Trophoblast cell (in vitro differentiated cells and primary cell): ENCODE measurements at places on chromosomes 5 and 9.

DNA sequence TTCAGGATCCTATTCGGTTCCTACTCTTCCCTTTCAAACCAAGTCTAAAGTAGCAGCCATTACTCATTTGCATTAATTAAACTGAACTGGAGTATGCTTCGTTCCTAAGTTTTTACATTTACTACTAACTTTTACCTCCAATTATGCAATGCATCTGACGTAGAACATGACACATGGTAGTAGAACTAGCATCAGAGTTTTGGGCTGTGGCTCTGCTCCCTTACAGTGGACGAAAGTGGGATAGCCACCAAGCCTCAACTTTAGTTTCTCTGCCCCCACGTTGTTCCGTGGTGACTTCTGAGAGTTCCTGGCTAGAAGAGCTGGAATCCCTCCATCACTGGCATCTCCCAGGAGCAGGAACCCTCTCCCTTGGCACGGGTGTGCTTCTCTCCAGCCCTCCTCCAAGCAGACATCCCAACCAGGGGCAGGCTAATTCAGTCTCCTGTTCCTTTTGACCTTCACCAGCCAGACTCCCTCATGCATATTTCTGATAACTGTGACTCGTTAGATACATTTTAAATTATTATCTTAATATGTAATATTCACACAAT lies 2.9 kb downstream of the IFNE start:
- DNase-seq = no peak

DNA sequence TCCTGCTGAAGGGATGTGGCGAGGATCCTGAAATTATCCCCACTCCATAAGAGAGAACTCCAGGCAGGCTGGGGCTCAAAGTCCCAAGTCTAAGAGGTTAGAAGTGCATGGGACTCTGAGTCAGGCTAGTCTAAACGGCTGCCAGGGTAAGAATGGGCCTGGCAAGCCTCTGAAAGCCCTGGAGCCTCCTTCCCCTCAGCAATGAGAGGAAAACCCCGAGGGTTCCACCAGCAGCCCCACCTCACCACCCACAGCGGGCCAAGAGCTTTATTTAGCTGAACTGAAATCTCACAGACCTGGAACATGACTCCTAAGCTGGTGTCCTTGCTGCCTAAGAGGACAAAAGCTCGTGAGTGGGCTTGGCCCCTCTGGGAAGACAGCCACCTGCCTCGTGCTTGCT lies 135.5 kb downstream of the SEC61B start:
- peak; percentile 16 for DNase-seq

- DNase-seq = no peak
These were observed 25.7 kb upstream of the CHD1 start for GRCh38 chr5:98954392-98955028.

DNA sequence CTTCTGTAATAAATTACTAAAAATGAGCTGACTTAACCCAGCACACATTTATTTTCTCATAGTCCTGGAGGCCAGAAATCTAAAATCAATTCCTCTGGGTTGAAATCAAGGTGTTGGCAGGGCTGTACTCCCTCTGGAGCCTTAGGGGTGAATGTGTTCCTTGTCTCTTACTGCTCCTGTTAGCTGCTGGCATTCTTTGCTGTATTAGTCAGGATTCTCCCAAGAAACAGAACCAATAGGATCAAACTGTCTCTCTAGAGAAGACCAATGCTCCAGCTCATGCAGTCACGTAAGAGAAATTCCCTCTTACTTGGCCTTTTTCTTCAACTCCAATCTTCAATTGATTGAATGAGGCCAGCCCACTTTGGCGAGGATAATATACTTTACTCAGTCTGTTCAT lies 15.3 kb upstream of the CD180 start:
- no peak for DNase-seq

DNA sequence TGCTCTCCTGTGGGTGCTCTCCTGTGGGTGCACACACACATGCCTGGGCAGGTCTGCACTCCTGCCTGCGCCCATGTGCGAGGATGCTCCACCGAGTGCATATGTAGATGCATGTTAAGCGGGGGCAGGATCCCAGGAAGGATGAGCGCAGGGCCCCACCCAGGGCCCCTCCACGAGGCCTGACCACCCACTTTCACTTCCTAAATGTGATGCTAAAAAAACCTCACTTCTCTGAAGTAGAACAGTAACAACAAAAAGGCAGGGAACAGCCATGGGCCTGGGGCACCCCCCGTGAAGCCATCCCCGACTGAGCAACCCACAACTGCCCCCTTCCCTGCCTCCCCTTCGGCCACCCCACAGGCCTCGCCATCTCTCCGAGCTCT lies 48.2 kb upstream of the SARDH start:
- no peak for DNase-seq

DNA sequence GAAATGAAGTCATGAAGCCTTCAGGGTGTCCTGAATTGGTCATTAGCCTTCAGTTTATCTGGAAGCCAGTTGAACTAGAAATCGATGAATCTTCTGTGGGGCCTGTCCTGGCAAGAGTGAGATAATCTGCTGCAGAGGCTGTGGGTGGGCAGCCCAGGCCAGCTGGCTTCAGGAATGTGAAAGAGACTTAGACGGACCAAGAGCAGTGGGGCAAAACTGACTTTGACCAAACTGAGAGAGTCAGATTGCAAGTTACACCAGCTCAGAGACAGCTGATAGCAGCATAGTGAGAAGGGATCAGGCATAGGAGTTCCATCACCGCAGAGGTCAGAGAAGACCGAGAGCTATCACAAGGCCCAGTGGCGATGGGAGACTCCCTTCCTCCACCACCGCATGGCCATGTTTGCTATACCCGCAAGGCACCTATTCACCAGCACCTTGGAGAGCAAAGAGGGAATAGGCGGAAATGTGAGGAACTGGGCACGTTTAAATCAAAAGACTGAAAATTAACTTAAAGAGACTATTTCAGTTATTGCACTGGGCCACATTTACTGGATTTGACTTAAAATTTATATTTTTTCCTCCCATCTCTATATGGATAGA lies 50.0 kb upstream of the GLIS3 start:
- no peak for DNase-seq

GRCh38 chr5:90326995-90327394 lies 82.6 kb downstream of the CETN3 start:
- no peak for DNase-seq

GRCh38 chr9:69093471-69094103 lies 58.0 kb downstream of the FXN start:
- DNase-seq = no peak

GRCh38 chr9:15191378-15191777 lies 115.6 kb downstream of the TTC39B start:
- no peak for DNase-seq

- peak; percentile 15 for DNase-seq
These were observed 6.7 kb upstream of the SLIT3 start for GRCh38 chr5:169307646-169308045.

- DNase-seq = no peak
These were observed 8.6 kb downstream of the AGPAT2 start for GRCh38 chr9:136678624-136679023.

- no peak for DNase-seq
These were observed 567.6 kb upstream of the ADAMTS16 start for GRCh38 chr5:4572311-4573100.

DNA sequence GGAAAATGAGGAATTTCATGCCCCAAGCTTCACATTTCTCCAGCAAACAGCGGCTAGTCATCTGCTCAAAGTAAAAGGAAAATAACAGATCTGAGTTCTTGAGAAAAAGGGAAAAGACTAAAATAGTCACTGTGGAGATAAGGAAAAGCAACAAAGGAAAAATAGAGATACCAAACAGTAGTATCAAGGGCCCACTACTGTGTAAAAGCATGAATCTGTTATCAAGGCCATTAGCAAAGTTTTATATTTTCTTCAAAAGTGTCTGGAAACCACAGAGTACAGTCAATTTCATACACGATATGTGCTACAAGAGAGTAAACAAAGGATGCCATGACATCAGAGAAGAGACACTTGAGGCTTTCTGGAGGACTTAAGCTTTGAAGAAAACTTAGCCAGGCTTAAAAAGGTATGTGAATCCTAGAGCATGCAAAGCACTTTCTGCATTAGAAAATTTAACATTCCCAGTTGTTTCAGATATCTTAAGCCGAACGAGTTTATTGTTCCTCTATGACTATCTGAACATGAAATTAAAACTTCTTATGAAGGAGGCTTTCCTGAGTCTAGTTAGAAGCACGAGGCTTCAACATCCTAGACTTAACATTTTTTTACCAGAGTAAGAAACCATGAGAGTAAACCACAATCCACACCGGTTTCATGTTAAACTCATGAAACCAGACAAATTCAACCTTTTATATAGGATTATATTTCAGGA lies 1.2 kb downstream of the TTC33 start:
- no peak for DNase-seq

GRCh38 chr9:120610975-120611689 lies 31.2 kb upstream of the CDK5RAP2 start:
- DNase-seq = no peak

GRCh38 chr9:91392435-91392834 lies 30.7 kb upstream of the AUH start:
- no peak for DNase-seq

GRCh38 chr5:163408311-163408923 lies 29.0 kb upstream of the CCNG1 start:
- DNase-seq = peak; percentile 64

DNA sequence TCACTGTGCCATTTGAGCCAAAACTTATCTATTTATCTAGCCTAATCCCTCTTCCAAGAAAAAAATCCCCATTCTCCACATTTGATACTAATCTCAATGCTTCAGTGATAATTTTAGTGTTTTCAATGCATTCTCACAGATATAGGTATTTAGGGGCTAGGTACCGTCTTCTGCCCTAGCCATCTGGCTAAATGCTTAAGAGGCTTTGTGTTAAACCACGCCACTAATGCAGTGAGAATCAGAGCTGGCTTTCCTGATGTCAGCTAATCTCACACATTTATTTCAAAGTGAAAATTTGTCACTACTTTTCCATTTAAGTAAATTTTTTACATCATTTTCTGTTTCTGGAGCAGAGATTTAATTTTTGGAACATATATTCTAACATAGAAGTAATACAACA lies 479.7 kb downstream of the MAN2A1 start:
- DNase-seq = no peak

- no peak for DNase-seq
These were observed 1.8 kb upstream of the IL3 start for GRCh38 chr5:132058646-132059042.

DNA sequence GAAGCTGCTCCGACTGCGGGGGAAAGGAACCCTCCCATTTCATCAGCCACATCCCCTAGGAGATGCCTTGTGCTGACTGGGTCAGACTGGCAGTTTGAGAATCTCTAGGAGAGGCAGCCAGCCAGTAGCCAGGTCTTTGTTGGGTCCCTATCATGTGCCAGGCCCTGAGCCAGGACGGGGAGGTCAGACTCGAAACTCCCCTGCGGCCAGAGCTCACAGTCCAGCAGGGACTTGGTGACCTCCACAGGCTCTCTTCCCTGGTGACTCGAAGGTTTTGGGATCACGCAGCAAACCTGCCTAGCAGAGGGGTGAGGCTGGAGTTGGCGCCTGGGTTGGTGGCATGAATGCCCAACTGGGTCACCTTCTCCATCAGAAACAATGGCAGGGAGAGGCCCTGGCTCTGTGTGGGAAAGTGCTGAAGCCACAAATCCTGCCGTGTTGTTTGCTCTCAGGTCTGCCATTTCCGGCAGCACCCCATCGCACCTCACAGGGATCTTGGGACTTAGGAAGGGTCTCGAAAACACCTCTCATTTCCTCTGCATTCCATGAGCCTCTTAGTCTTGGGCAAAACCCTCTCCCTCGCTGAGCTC lies 14.4 kb upstream of the ORM1 start:
- no peak for DNase-seq

DNA sequence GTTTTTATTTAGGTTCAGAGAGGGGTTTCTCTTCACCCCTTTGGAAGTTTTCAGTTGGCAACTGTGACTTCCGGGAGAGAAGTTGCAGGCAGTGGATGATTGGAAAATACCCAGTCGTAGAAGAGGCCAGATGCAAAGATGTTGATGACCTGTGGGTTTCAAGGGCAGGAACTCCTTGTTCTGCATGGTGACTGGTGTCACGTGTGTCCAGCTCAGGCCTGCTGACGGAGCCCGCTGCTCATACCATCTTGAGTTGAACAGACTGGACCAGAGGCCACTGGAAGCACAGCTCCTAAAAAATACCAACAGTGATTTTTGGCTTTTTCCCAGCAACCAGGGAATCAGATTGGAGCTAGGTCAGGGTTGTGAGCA lies 243.9 kb upstream of the KLF4 start:
- DNase-seq = peak; percentile 37

GRCh38 chr9:120351106-120351505 lies 228.9 kb downstream of the CDK5RAP2 start:
- DNase-seq = peak; percentile 89

DNA sequence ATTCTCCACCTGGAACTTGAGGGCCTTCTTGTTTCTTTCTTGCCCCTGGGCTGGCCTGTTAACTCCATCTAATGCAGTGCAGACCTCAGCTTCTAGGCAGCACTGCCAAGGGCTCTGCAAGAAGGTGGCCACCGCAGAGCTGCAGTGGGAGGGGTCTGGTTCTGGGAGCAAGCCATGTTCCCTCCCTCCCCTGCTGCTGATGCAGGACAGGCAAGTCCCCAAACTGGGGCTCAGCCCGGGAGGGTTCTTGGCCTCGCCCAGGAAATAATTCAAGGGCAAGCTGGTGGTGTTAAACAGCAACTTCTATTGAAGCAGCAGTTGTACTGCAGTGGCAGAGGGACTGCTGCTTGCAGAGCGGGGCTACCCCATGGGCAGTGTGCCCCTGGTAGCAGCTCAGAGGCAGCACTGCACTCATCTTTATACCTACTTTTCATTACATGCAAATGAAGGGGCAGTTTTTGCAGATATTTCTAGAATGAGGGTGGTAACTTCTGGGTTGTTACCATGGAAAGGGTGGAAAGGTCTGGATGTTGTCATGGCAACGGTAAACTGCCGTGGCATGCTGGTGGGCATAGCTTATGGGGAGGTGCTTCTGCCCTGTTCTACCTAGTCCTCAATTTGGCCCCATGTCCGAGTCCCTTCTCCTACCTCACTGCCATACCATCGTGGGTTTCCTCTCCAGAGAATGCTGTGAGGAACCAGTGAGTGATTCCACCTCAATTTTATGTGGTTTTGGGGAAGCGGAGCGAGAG lies 82.1 kb downstream of the WDR41 start:
- DNase-seq = no peak

DNA sequence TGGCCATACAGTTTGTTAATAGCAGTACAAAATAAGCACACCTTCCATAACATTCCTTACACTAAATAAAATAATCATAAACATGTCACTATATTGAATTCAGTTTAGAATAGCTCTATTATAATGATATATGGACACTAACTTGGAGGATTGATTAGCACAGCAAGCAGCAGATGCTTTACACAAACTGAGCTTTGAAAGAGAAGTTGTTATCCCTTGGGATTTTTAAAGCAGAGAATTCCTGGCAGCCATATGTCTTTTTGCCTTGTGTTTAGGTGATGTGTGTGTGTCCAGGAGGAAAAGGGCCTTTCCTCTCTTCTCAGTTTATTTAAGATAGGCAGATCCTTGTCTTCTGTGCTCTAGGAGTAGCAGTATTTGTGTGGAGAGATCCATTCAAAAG lies 232.2 kb upstream of the GRIN3A start:
- no peak for DNase-seq
